ENCODE measurements at places on chromosomes 1 and 21.

DNA sequence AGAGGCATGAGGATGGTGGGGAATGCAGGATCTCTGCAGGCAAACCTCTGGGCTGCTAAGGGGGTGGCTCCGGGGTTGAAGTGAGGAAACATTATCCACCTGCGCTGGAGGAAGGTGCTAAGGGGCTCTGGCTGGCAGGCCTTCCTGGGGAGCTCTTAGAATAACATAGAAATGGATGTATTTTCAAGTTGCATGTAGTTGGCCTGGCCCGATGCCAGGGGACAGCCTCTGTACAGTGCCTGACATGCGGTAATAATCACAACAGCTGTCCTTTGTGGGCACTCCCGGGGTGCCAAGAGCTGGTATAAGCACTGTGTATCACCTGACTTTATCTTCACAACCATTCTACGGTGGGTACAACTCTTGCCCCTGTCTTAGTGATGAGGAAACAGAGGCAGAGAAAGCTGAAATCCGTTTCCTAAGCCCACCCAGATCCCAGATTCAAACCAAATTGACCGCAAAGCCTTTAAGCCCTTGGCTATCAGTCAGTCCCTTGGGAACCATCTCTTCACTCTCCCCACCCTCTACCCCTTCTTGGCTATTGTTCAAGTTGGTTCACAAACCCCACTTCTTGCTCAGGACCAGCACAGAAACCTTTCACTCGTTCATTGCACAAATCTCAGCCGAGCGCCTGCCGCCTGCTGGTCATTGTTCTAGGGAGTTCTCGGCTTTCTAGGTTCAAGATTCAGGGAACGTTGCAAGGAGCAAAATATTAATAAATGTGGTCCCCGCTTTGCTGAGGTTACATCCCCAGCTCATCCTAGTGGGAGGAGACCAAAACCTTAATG, 30.9 kb downstream of the PADI4 start:
- no peak for DNase-seq

- peak; percentile 15 for DNase-seq
Measured at GRCh38 chr1:233704170-233704897, 90.4 kb downstream of the KCNK1 start.

DNA sequence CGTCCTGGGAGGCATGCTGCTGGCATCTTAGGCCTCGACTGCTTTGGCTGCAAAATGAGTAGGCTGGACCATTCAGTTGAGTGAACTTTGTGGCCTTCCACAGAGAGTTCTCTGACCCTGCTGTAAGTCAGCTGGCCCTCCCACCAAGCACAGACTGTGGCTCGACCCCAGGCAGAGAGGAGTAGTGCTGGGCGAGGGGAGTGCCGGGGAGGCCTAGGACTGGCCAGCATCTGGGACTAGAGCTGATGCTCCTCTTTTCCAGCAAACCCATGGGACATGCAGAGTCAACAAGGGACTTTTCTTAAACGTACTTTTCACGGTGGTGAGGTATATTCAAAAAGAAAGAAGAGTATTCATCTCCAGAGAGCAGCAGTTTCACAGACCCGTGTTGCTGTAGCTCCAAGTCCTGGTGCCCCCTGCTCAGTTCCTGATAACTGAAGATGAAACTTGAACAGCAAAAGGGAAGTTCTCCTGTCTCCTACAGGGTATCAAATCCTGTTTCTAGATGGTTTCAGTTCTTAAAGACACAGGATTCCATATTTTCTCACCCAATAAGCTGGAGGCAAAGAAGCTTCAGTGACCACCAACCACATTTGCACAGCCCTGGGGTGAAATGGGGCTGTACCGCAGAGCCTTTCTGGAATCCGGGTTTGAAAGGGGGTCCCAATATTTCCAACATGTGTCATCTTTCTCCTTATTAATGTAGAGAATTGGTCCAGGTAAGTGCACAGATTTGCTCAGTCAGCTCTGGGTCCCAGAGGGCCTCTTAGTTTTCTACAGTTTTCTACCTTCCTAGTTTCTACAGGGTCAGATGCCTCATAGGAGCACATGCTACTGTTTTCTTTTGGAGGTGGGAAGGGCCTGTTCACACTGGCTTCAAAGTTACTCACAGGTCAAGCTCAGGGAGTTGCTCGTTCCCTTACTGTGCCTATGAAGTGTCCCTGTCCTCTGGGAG, 20.9 kb downstream of the BATF3 start:
- no peak for DNase-seq

- DNase-seq, result no peak
Measured at GRCh38 chr1:235100194-235100772, 28.4 kb downstream of the TOMM20 start.

- DNase-seq, result peak; percentile 68
Measured at GRCh38 chr1:66090859-66091457, 298.3 kb downstream of the PDE4B start.

DNA sequence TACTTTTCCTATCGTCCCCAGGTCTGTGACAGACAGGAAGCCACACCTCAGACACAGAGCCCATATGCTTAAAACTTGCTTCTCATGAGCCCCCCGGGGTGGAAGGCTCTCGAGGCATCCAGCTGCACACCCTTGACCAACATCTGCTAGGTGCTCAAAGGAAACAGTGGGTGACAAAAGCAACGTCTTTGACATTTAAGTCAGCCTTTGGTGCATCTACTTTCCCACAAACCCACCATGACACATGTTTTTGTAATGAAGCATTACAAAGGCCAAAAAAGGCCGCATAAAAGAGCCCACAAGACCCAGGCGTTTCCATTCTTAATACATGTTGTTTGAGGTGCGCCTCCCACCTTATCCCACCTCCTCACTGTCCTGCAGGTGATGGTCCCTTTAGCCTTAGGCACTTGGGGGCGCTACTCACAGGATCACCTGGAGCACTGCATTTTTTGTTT, 11.8 kb upstream of the FASLG start:
- no peak for DNase-seq

GRCh38 chr1:71660411-71660810, 579.6 kb upstream of the ZRANB2 start:
- peak; percentile 68 for DNase-seq

DNA sequence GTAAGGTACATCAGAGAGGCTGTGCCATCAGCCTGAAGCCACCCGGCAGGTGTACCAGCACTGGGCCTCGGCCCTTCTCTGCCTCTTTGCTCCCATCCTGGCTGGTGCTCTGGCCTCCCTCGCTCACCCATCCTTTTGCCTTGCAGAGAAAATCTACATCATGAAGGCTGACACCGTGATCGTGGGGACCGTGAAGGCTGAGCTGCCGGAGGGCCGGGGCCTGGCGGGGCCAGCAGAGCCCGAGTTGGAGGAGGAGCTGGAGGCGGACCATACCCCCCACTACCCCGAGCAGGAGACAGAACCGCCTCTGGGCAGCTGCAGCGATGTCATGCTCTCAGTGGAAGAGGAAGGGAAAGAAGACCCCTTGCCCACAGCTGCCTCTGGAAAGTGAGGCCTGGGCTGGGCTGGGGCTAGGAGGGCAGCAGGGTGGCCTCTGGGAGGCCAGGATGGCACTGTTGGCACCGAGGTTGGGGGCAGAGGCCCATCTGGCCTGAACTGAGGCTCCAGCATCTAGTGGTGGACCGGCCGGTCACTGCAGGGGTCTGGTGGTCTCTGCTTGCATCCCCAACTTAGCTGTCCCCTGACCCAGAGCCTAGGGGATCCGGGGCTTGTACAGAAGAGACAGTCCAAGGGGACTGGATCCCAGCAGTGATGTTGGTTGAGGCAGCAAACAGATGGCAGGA, 24.5 kb upstream of the TNFRSF1B start:
- no peak for DNase-seq

GRCh38 chr1:228150461-228151179, 890 bp downstream of the GJC2 start:
- DNase-seq, result peak; percentile 41

- no peak for DNase-seq
Measured at GRCh38 chr1:30329263-30329753, 394.1 kb downstream of the MATN1 start.

GRCh38 chr1:3009021-3009420, 12.2 kb upstream of the ACTRT2 start:
- DNase-seq, result no peak

- no peak for DNase-seq
Measured at GRCh38 chr1:51915951-51916350, 37.4 kb upstream of the NRDC start.

DNA sequence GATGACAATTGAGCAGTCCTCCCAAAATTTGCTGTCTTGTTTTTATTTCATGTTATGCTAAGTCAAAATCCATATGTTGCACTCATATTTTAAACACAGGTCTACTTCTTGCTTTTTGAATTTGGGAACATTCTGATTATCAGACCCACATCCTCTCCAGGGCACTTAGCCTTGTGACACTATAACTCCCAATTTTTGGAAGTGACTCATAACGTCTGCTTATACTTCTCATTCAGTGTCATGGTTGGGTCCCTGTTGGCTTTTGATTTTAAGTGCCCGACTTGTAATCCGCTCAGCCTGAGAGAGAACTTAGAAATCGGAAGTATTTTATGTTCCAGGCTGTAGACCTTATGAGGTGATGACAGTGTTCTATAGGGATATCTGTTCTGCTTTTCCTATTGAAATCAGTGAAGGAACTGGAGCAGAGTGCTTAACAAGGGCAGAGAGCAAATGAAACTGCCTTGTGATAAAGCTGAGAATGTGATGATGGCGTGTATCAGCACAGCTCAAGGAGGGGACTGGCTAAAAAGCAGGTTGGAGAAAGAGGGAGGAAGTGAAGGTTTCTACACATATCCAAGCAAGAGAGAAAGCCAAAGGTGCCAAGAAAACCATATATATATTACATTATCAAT, 136.0 kb downstream of the HLX start:
- DNase-seq, result no peak

- no peak for DNase-seq
Measured at GRCh38 chr21:33980276-33980916, 64.8 kb upstream of the ATP5PO start.
